ENCODE measurements at places on chromosomes 16 and 17. TPM values are rescaled to one million over a fixed set of nuclear protein-coding genes. Genes with fewer than 3 reads are reported as not detected.

- peak; percentile 38 for DNase-seq
These were observed 99.9 kb downstream of the CDK5R1 start for GRCh38 chr17:32586666-32587065.

Gene PARD6A
- 2.0 TPM for total RNA-seq

DNA sequence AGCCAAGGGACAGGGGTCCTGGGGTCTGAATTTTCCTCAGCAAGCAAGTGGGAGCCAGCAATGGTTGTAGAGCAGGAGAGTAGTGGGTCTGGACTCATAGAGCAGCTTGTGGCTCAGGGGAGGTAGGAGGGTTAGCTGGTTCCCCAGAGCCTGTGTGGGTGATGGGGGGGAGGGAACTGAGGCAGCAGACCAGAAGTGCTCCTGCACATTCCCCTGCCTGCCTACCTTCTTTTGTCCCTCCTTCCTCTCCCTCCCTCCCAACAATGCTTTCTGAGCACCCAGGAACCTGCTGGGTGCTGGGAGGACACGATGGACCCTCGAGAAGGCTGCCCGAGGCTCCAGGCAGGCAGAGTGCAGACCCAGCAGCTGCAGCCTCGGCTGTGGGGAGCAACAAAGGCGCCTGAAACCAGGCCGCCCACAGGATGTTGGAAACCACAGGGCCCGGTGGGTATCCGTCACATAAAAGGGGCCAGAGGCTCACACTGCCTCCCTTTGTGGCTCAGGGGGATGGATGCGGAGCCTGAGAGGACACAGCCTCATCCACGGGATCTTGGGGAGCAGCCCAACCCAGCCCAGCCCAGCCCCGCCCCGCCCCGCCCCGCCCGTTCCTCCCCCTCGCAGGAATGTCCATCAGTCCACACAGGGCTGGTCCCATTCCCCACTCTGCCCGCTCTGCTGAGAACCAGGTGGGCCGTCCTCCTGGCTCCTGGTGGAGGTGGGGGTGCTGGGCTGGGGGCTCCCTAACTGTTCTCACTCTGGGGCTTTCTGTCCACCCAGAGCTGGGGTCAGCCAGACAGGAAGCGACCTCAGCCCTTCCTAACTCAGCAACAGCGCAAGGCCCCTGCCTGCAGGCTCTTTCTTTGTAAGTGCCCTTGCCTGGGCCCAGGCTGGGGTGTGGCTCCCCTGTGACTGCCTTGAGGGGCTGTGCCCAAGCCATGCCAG is 1.7 kb upstream of the NLRC3 start:
- DNase-seq: peak; percentile 11

Gene PRAC2
- total RNA-seq: not detected

Gene ORC6
- total RNA-seq: 60.6 TPM

- no peak for DNase-seq
These were observed 19.4 kb downstream of the IFT140 start for GRCh38 chr16:1592446-1592845.

- peak; percentile 90 for DNase-seq
These were observed 103.3 kb downstream of the GNAO1 start for GRCh38 chr16:56294579-56294978.

DNA sequence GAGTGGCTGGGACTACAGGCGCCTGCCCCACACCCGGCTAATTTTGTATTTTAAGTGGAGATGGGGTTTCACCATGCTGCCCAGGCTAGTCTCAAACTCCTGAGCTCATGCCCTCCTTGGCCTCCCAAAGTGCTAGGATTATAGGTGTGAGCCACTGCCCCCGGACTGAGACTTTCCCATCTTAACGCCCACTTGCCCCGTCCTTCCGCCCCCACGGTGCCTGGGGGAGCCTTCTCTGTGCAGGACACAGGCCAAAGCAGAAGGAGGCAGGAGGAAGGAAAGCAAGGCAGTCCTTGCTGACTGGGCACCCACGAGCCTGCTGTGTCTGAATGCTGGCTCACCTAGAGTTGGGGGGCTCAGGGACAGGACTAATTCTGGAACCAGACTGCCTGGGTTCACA is 17.6 kb upstream of the GNG13 start:
- no peak for DNase-seq

Gene PRR11
- 28.1 TPM for total RNA-seq

Gene ITGB3
- 3.1 TPM for total RNA-seq

DNA sequence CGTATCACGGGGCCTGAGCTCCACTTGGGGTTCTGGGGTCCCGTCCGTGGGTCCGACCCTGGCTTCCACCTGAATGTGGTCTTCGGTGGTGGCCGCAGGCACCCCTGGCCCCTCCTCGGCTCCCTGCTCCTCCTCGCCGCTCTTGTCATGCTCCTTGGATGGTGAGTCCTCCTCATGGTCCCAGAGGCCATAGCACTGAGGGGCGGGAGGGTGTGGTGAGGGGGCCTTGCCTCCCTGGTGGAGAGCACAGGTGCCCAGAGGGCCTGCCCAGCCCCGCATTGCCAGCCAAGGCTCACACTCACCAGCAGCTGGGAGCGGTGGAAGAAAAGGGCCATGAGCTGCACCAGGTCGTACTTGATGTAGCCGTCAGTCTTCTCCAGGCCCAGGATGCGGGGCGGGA is 14.9 kb downstream of the CTU2 start:
- DNase-seq: no peak

DNA sequence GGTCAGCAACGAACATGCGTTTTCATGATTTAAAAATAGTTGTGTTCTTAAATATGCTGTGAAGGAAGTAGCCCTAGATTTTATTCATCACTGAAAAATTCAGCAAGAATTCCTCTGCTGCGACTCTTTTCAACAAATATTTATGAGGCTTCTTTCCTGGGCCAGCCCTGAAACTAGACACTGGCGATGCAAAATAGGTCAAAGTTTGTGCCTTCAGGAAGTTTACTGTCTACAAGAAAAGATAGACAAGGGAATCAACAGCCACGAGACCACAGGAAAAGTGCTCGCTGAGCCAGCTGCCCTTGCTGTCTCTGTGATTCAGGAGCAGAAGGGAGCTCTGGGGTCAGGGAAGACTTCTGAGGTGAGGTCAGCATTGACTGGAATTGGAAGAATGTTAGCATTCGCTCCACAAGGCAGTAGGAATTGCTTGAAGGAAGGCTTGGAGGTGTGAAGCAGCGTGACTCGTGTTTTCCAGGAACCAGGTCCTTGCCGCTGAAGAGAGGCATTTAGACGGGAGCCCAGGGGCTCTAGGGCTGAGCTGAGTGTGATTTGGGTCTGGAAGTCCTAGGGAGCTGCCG is 1.9 kb upstream of the RPL26 start:
- DNase-seq: peak; percentile 94

Gene SLFN12
- 39.6 TPM for total RNA-seq

Gene KRT14
- total RNA-seq: not detected

Gene GPRC5C
- total RNA-seq: 12.9 TPM

- DNase-seq: peak; percentile 31
These were observed 435 bp downstream of the RAB40C start for GRCh38 chr16:590188-590814.

GRCh38 chr17:77640252-77640651 is 318.3 kb upstream of the TNRC6C start:
- peak; percentile 8 for DNase-seq

Gene PLEKHM1
- total RNA-seq: 31.3 TPM

DNA sequence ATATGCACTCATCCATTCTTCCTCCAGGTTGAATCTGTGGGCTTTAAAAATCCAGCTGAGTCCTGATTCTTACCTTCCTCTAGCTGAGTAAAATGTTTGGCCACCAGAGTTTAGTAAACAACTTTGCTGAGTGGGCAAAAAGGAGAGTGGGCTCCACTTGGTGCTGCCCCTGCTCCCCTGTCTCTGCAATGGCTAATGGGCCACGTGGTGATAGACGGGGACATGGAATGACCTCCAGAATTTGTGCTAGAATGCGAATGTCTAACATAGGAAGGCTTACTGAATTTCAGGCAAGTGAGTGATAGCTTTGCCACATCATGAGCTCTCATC is 137.3 kb upstream of the CES5A start:
- DNase-seq: no peak

DNA sequence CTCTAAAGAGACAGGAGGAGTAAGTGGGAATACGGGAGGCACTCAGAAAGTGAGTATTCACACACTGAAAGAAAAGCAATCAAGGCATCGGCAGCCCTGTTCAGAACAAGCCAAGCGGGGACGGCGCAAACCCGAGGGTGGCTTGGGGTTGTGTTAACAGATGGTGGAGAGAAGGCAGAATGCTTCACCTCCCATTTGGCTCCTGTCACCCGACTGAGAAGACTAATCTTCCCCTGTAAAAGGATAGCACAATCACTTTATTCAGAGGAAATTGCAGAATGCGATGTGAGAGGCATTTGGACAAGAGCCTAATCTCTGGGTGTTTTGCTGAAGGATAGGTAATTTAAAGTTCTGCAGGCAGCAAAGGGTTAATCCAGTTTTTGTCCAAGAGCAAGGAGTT is 119.3 kb upstream of the WSCD1 start:
- DNase-seq: no peak

- DNase-seq: peak; percentile 42
These were observed 6.2 kb downstream of the DNAJC7 start for GRCh38 chr17:42010898-42011516.

GRCh38 chr17:80718428-80718827 is 173.8 kb downstream of the RPTOR start:
- DNase-seq: no peak

Gene HOXB6
- 9.4 TPM for total RNA-seq

- DNase-seq: no peak
These were observed 74.1 kb downstream of the NT5M start for GRCh38 chr17:17377071-17377967.

Gene GNG13
- total RNA-seq: not detected

DNA sequence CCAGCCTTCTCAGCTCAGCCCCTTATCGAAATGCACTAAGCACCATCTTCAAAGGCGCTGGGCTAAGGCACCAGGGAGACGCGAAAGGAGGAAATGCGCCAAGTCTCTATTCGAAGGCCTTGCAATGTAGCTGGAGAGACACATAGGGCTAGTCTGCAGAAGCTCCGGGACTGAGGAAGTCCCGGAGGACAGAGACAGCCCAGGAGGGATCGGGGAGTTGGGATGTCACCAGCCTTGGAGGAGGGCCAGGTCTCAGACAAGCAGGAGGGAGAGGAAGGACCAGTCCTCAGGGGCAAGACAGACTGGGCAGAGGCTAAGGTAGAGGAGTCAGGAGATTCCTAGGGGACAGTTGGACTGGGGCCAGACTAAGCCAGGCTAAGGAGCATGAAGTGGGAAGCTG is 8.5 kb downstream of the C17orf100 start:
- no peak for DNase-seq

DNA sequence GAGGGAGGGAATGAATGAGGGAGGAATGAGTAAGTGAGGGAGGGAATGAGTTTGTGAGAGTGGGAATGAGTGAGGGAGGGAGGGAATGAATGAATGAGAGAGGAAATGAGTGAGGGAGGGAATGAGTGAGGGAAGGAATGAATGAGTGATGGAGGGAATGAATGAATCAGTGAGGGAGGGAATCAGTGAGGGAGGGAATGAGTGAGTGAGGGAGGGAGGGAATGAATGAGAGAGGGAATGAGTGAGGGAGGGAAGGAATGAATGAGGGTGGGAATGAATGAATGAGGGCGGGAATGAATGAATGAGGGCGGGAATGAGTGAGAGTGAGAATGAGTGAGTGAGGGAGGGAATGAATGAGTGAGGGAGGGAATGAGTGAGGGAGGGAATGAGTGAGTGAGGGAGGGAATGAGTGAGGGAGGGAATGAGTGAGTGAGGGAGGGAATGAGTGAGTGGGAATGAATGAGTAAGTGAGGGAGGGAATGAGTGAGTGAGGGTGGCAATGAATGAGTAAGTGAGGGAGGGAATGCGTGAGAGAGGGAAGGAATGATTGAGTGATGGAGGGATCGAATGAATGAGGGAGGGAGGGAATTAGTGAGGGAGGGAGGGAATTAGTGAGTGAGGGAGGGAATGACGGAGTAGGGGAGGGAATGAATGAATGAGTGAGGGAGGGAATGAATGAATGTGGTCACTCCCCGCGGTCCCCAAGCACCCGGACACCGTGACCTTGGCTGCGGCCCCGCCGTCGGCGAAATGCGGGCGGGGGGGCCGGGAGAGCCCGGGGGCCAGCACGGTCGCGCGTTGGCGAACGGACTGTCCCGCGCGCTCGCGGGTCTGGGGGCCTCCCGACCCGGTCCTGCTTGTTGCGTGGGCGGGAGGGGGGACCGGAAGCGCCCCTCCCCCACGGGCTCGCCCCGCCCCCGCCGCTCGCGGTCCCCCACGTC is 1.1 kb upstream of the UBE2I start:
- DNase-seq: peak; percentile 65

Gene PITPNM3
- 0.89 TPM for total RNA-seq

Gene CRHR1
- not detected for total RNA-seq

- DNase-seq: no peak
These were observed 100.4 kb upstream of the FA2H start for GRCh38 chr16:74874912-74875546.

GRCh38 chr17:81034168-81034777 is 678 bp upstream of the BAIAP2 start:
- no peak for DNase-seq

Gene CA7
- not detected for total RNA-seq

GRCh38 chr16:87465306-87465705 is 27.5 kb downstream of the ZCCHC14 start:
- DNase-seq: peak; percentile 93

- DNase-seq: peak; percentile 52
These were observed 6.9 kb downstream of the DOK4 start for GRCh38 chr16:57479205-57479975.

DNA sequence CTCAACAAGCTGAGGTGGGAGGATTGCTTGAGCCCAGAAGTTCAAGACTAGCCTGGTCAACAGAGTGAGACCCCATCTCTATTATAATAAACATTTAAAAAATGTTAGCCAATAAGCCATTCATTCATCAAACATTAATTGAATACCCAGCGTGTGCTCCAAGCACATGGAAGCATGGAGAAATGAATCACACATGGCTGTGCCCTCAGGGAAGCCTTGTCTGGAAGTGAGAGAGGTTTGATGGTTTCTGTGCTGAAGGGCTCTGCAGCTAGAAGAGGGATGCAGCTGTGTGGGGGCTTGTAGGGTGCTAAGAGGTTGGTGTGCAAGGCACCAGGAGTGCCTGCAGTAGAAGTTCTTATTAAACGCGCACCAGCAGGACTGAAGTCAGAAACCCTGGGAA is 11.2 kb downstream of the CYB5D2 start:
- DNase-seq: peak; percentile 45

DNA sequence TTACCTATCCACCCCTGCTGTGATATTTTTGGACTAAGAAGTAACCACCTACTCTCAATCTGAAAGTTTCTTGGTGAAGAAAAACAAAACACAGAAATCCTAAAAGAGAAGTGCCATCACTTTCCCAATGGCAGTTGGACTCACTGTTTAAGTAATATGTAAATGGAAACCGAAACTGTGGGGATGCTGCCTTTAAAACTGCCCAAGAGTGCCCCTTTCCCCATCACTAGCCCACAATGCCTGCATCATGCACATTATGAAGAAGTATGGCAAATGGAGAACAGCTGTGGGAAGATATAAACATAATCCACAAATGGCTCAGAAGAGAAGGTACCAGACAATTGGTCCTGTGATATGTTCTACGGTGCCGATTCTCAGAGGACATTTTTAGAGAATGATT is 33.5 kb upstream of the SLC6A2 start:
- no peak for DNase-seq
